ENCODE measurements at places on chromosomes 6 and 20. TPM values are rescaled to one million over a fixed set of nuclear protein-coding genes. Genes with fewer than 3 reads are reported as not detected.

Gene ZNF391
- total RNA-seq, result 10.2 TPM

DNA sequence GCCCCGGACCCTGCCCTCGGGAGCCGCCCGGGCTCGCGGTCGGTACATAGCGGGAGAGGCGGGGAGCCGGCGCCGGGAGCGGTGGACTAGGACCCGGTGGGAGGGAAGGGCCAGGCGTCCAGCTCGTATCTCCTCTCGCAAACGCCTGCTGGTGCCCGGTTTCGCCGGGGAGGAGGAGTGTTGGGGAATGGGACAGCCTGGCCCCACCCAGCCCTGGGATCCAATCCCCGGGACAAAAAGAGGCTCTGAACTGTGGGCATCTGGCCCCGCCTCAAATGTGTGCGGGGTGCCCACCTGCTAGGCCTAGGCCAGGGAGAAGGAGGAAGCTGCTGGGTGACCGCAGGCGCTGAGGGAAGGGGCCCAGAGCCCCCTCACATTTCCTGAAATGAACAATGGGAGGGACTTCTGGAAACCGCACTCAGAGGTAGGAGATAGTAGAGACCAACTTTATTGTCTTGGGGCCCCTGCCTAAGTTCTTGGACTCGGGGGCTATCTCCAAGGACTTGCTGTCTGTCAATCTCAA, at the start of gene KCNK17:
Gene KCNK17, minus strand, starts transcription at position 147 of the 523 bp plus-strand sequence. Its CDS starts 99 bp downstream, at position 48.
- peaks cover 4% of the 10 kb centered on the region for H3K36me3 ChIP-seq
- H3K27me3 ChIP-seq, result peaks cover 92% of the 10 kb centered on the region
- DNase-seq, result no peak
- no peak within 1 kb of the TSS for H3K27ac ChIP-seq
- peak within 1 kb of the TSS; percentile 27 for H3K4me3 ChIP-seq

DNA sequence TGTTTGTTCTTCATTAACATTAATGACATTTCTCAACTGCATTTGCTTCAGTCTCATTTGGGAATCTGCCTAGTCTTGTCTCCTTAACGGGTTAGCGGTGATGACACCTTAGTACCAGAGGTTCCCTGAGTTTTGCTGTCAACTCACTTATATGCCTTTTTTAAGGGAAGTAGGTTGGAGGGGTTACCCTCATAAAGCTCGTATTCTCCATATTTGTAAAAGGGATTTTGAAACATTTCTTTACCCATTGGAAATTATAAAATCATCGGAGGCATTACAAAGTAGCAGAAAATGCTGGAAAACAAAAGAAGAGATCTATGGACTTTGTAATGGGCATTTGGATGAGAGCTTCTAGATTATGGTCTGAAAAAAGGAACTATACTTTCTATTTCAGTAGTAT, 88.7 kb upstream of the PRDM1 start:
- H3K36me3 ChIP-seq, result no peaks in the 10 kb centered on the region
- no peak overlapping the region for H3K27ac ChIP-seq
- H3K27me3 ChIP-seq, result peaks cover 88% of the 10 kb centered on the region
- H3K4me1 ChIP-seq, result peaks cover 21% of the 10 kb centered on the region
- no peak for DNase-seq
- no peak overlapping the region for H3K4me3 ChIP-seq

DNA sequence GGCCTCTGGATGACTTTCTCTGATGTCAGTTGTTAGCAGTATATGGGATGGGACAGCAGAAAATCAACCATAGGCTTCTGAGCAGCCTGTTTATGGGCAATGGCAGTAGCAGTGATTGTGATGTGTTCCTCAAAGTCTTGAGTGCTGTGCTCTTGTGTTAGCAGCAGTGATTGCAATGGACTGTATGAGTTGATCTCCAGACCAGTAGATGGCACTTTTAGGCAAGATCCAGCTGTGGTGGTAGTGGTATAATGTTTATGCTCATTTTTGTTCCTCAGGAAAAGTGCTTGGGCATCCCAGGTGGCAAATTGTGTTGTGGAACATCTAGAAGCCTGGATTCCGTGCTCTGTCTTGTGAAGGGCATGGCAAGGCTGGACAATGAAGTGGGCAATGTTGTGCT, 181.6 kb upstream of the SYNCRIP start:
- H3K27me3 ChIP-seq, result no peaks in the 10 kb centered on the region
- H3K4me1 ChIP-seq, result no peaks in the 10 kb centered on the region
- H3K27ac ChIP-seq, result no peak overlapping the region
- DNase-seq, result no peak
- no peak overlapping the region for H3K4me3 ChIP-seq
- H3K36me3 ChIP-seq, result peaks cover 4% of the 10 kb centered on the region

Gene TRAM2
- total RNA-seq, result 20.2 TPM

GRCh38 chr6:150876598-150876997, 11.1 kb downstream of the MTHFD1L start:
- H3K27me3 ChIP-seq, result no peaks in the 10 kb centered on the region
- peaks cover 44% of the 10 kb centered on the region for H3K4me1 ChIP-seq
- no peak overlapping the region for H3K4me3 ChIP-seq
- peaks cover 18% of the 10 kb centered on the region for H3K36me3 ChIP-seq
- no peak overlapping the region for H3K27ac ChIP-seq

- H3K4me3 ChIP-seq, result no peak overlapping the region
- H3K36me3 ChIP-seq, result no peaks in the 10 kb centered on the region
- H3K27ac ChIP-seq, result no peak overlapping the region
These were observed 9.1 kb upstream of the SNX9 start for GRCh38 chr6:157813750-157814455.

- H3K27me3 ChIP-seq, result no peaks in the 10 kb centered on the region
These were observed 13.0 kb downstream of the HM13 start for GRCh38 chr20:31527266-31527665.

GRCh38 chr20:56542489-56543030, 9.5 kb downstream of the FAM209B start:
- peaks cover 8% of the 10 kb centered on the region for H3K27me3 ChIP-seq
- DNase-seq, result no peak
- no peaks in the 10 kb centered on the region for H3K36me3 ChIP-seq
- no peak overlapping the region for H3K4me3 ChIP-seq

GRCh38 chr20:35561268-35561667, 19.4 kb downstream of the ERGIC3 start:
- peaks cover 2% of the 10 kb centered on the region for H3K27me3 ChIP-seq
- H3K4me1 ChIP-seq, result peaks cover 4% of the 10 kb centered on the region
- peak overlapping the region; percentile 42 for H3K4me3 ChIP-seq
- peak; percentile 34 for DNase-seq
- H3K27ac ChIP-seq, result no peak overlapping the region
- H3K36me3 ChIP-seq, result peaks cover 7% of the 10 kb centered on the region

Gene TFAP2D
- not detected for total RNA-seq

GRCh38 chr6:163958646-163959045, 544.1 kb downstream of the QKI start:
- peaks cover 70% of the 10 kb centered on the region for H3K4me1 ChIP-seq
- no peak overlapping the region for H3K4me3 ChIP-seq
- no peak for DNase-seq
- H3K36me3 ChIP-seq, result no peaks in the 10 kb centered on the region
- peak overlapping the region; percentile 80 for H3K27ac ChIP-seq

GRCh38 chr20:14633507-14633906, 296.1 kb upstream of the FLRT3 start:
- H3K27me3 ChIP-seq, result no peaks in the 10 kb centered on the region
- H3K4me3 ChIP-seq, result no peak overlapping the region
- no peaks in the 10 kb centered on the region for H3K36me3 ChIP-seq
- no peak for DNase-seq

DNA sequence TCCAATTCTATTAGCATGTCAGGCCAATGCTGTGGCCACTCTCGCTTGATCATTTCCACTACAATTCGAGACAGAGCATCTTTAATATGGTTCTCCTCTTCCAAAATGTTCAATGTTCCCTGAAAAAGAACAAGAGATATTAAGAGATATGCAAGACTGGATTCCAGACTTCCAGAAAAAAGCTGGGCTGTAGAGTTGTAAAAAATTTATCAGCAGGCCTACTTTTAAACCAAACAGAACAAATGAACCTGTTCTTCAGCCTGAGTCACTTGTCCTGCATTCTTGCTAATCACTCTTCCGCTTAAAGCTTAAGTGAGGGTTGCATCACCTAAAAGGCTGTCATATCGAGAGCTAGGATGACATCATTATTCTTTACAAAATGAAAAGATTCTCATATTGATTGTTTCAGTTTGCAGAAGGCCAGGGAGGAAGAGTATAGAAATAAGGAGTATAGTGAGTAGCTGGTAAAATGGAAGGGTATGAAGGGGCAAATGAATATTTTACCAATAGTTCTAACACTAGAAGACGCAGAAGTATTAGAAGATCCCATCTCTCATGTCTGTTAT, 4.9 kb downstream of the XPO5 start:
- no peak for DNase-seq
- no peaks in the 10 kb centered on the region for H3K27me3 ChIP-seq
- H3K4me1 ChIP-seq, result peaks cover 12% of the 10 kb centered on the region
- H3K4me3 ChIP-seq, result peak overlapping the region; percentile 1

Gene VSX1
- total RNA-seq, result 4.2 TPM

- peaks cover 6% of the 10 kb centered on the region for H3K4me1 ChIP-seq
- H3K27ac ChIP-seq, result no peak overlapping the region
- DNase-seq, result no peak
- H3K36me3 ChIP-seq, result no peaks in the 10 kb centered on the region
- H3K27me3 ChIP-seq, result no peaks in the 10 kb centered on the region
These were observed 37.1 kb downstream of the HIVEP1 start for GRCh38 chr6:12049165-12049564.

Gene GPR6
- not detected for total RNA-seq

DNA sequence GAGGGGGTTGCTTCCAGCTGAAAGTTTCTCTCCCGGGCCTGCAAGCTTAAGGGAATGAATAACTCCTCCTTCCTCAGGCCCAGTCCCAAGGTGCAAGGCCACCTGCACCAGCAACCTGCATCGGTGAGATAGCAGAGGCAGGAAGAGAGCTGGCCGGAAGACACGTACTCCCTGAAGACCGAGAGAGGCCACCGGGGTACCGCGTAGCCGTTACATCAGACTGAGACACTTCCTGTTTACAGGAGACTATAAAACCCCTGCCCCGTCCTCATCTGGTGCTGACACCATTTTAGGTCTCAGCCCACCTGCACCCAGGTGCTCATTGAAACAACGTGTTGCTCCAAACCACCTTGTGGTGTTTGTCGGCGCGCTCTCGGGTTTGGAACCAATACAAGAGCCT, 60.5 kb upstream of the PRND start:
- DNase-seq, result no peak
- H3K27ac ChIP-seq, result no peak overlapping the region
- no peaks in the 10 kb centered on the region for H3K36me3 ChIP-seq
- H3K27me3 ChIP-seq, result no peaks in the 10 kb centered on the region
- no peak overlapping the region for H3K4me3 ChIP-seq

DNA sequence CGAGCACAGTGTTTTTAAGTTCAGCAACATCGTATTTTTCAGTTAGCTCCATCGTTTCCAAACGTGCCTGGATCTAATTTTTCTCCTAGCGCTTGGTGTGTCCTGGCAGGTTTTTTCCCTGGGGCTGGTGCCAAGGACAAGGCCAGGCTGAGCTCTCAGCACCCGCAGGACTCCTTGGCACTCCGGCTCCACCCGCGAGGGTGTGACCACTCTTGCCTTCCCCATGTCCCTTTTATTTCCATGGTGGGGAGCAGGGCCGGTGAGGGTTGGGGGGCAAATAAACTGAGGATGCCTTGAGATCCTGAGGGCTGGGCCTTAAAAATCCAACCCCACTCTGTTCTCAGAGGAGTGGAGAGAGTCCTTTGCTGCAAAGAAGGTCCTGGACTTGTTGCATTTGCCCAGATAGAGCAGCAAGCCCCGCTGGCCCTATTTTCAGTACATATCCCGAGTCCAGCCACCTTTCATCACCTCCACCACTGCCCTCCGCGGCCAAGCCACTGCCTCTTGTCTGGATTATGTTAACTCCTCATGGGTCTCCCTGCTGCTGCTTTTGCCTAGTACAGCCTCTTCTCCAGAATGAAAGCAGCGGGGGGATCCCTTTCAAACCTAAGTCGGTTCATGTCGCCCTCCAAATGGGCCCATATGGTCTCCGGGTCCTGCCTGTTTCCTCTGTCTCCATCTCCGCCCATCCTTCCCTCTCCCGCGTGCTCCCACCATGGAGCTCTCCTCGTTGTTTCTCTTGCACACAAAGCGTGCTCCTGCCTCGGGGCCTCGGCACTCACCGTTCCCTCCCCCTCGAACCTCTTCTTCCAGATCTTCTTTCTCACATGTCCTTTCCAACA, 4.5 kb upstream of the RAB44 start:
- peaks cover 3% of the 10 kb centered on the region for H3K27me3 ChIP-seq
- no peak overlapping the region for H3K27ac ChIP-seq

DNA sequence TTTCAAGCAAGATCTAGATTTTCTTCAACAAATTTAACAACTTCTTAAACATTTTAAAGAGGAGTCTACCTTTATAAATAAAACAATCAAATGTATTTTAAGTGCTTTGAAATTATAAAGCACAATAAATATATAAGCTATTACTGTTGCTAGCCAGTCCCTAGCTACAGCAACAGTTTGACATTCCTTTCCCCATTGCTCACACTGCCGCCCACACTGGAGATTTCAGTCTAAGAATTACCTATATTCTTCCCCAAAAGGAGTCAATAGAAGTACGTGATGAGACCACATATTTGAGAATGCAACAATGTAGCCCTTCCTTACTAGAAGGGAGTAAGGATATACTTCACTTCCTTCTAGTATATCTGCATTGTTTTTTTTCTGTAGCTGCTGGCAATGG, 65.3 kb upstream of the RNF146 start:
- H3K27me3 ChIP-seq, result no peaks in the 10 kb centered on the region
- H3K4me1 ChIP-seq, result no peaks in the 10 kb centered on the region
- no peak for DNase-seq
- no peak overlapping the region for H3K27ac ChIP-seq
- no peak overlapping the region for H3K4me3 ChIP-seq

Gene MAS1
- not detected for total RNA-seq

DNA sequence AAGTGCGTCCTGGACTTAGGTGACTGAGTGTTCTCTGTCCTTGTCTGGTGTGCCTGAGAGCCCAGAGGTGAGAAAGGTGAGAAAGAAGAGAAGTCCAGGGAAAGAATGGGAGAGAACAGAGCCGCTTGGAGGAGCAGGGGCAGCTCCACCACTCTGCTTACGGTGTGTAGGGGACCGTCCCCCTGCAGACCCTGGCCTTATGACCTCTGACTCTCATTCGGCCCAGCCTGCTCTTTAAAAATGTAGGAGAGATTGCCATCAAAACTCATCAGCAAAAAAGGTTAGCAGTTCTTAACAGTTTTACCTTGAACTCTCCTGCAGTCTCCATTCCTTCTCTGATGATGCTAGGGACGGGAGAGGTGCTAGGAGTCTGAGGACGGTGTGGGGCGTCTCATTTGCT, 2.0 kb downstream of the TMEM181 start:
- no peak overlapping the region for H3K27ac ChIP-seq
- peaks cover 35% of the 10 kb centered on the region for H3K4me1 ChIP-seq
- H3K4me3 ChIP-seq, result no peak overlapping the region
- H3K27me3 ChIP-seq, result no peaks in the 10 kb centered on the region
- no peak for DNase-seq

- DNase-seq, result no peak
- no peaks in the 10 kb centered on the region for H3K4me1 ChIP-seq
- peaks cover 17% of the 10 kb centered on the region for H3K36me3 ChIP-seq
- H3K27ac ChIP-seq, result no peak overlapping the region
These were observed 34.8 kb downstream of the ELMO2 start for GRCh38 chr20:46371656-46372055.

Gene PPP1R14C
- total RNA-seq, result 7.3 TPM

GRCh38 chr6:109454496-109455436, 806 bp downstream of the MICAL1 start:
- peaks cover 2% of the 10 kb centered on the region for H3K27me3 ChIP-seq
- peaks cover 31% of the 10 kb centered on the region for H3K4me1 ChIP-seq
- H3K4me3 ChIP-seq, result peak overlapping the region; percentile 95
- H3K36me3 ChIP-seq, result no peaks in the 10 kb centered on the region
- peak overlapping the region; percentile 98 for H3K27ac ChIP-seq

Gene MYO6
- total RNA-seq, result 25.7 TPM

Data from neural crest cell (in vitro differentiated cells).